Suppressor macrophage treated with lipopolysaccharide for 4 hours (primary cell): ENCODE measurements at places on chromosomes 2 and 18.

GRCh38 chr2:189260361-189260814, 80.8 kb upstream of the COL5A2 start:
- DNase-seq = no peak

GRCh38 chr2:140711867-140712266, 1418.9 kb downstream of the LRP1B start:
- DNase-seq = no peak

DNA sequence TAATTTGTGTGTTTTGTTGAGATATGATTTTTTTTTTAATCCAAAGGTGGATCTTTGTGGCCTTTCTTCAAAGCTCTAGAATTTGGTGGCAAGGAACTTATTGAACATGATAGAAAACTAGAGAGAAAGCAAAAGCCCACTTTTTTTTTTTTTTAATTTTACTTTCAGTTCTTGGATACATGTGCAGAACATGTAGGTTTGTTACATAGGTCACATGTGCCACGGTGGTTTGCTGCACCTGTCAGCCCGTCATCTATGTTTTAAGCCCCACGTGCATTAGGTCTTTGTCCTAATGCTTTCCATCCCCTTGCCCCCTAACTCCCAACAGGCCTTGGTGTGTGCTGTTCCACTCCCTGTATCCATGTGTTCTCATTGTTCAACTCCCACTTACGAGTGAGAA, 135.9 kb downstream of the RHBDD1 start:
- DNase-seq = no peak

GRCh38 chr2:42569116-42569711, 782 bp downstream of the MTA3 start:
- no peak for DNase-seq

DNA sequence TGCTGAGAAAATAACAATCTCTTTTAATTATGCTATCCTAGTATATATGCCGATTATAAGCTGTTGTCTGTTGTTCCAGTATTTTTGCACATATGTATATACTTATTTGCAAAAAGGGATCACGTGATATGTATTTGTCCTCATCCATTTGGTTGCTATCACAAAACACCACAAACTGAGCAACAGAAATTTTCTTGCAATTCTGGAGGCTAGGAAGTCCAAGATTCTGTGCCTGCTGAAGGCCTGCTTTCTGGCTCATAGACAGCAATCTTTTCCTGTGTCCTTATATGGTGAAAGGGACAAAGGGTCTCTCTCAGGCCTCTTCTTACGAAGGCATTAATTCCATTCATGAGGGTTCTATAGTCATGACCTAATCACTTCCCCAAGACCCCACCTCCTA, 186.5 kb downstream of the LPIN1 start:
- no peak for DNase-seq

DNA sequence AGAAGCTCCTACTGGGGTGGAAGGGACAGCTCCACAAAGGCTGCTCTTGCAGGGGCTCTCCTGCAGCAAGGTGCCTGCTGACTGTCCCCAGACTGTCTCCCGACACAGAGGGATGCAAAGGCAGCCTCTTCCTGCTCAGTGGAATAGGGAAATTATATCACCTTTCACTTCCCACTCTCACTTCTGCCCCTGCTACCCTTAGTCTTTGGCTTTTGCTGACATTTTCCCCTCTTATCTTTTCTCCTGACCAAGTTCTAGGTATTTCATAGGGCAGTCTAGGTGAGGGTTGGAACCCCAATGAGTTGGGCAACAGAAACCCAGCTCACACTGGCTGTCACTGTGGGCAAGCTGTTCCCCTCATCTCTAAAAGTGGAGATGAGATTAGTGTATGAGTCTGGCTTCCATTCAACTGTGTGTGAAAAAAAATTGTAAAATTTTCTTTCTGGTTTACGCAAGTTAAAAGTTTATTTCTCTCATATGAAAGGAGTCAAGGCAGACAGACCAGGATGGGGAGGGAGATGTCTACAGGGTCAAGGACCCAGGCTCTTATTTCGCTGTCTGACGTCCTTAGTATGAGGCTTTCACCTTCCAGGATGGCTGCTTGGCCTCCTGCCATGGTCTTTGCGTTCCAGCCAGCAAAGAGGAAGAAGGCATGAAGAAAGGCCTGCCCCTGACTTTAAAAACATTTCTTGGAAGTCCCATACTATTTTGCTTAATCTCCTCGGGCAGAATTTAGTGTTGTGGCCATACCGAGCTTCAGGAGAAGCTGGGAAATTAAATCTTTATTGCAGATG, 7.5 kb upstream of the MOCOS start:
- peak; percentile 20 for DNase-seq

- peak; percentile 16 for DNase-seq
Measured at GRCh38 chr18:24402209-24402785, 4.7 kb upstream of the OSBPL1A start.

DNA sequence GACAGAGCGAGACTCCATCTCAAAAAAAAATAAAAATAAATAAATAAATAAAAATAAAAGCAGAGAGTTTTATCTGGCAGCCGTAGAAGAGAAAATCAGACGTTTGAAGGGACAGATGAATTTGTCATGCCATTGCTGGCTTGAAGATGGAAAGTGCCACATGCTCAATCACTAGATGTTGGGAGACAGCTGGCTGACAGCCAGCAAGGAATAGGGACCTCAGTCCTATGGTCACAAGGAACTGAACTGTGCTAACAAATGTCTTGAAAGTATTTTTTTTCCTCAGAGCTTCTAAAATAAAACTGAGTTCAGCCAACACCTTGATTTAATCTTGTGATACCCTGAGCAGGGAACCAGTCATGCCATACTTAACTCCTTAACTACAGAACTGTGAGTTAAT, 65.4 kb downstream of the DTNA start:
- DNase-seq = no peak

DNA sequence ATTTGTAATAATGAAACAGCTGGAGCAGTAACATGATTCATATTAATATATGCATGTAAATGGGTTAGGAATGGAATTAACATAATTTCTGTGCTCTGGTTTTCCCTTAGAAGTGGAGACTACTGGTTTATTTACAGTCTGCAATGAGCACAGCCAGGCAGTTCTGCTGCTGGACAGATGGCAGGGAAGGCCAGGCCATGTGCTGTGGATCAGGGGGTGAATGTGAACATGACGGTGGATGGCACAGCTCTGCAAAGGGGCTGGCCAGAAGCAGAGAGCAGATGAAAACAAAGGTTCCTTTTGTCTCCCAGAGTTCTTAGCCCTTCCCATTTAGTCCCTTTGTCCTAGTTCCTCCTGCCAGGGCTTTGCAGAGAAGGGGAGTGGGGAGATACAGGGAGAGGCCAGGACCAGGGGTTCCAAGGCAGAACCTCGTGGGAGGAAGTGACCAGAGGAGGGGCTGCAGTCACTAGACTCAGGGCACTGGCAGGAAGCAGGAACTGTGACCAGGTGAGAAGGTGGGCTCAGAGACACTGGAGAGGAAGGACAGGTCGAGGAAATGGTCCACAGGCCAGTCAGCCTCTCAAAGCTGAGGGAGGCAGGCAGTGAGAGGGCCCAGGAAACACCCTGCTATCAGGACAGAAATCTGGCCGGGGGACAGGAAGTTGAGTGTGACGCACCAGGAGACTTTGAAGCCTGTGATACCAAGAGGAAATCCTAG, 112.9 kb upstream of the ATP8B1 start:
- DNase-seq = no peak

DNA sequence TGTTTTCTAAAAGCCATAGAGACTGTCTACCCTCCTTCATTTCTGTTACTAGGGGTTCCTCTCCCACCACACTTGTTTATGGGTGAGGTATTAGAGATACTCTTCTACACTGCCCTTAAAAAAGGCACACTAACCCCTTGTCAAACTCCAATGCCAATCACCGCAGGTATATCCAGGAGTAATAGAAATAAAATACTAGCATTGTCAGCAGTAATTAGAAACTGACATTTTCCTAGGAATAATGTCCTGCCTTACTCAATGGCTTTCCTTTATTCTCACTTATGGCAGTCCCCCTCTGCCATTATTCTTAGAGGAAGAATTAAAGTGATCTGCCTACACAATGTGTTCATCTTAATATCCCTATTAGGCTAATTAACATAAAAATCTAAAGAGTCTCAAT, 5.0 kb upstream of the BUB1 start:
- DNase-seq = no peak

GRCh38 chr2:127419448-127420038, 1.3 kb downstream of the PROC start:
- DNase-seq = no peak

DNA sequence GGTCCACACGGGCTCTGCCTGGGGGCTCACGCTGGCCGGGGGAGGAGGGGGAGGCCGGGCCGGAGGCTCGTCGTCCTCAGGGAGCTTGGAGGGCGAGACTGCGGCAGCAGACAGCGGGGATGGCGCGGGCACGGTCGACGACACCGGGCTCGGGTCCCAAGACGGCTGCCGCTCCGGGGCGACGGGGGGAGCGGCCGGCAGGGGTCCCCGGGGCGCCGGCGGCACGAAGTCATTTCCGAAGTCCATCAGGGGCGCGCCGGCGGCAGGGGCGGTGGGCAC, 491 bp downstream of the RTN4 start:
- DNase-seq = peak; percentile 10

- DNase-seq = no peak
Measured at GRCh38 chr18:23189768-23190661, 54.7 kb downstream of the CABLES1 start.

DNA sequence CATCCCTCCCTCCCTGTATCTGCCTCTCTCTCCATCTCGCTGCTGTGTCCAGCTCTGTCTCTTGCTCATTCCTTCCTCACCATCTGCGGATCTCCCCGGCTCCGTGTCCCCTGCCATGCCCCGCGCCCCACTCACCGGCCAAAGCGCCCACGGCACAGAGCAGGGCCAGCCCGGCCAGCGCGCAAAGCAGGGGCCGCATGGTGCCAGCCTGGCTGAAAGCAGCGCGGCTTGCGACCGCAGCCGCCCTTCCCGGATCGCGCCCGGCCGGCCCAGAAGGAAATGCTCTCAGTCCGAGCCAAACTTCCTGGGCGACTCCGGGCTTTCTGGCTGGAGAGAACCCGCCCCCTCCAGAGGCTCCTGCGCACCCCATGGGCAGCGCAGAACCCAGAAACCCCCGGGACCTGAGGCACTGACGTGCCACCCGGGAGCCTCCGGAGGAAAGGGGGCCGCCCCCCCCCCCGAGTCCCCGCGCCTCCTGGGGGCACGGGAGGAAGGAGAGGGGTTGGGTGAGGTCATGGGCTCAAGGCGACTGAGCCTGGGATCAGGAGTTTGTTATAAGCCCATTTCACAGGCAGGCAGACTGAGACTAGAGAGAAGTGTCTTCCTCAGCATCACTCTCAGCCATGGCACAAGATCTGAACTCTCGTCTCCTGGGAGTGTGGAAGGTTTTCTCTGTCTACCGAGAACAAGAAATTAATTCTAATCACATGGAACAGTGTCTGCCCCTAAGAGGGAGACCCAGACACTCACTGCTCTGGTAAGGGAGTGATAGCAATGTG, 45.2 kb upstream of the RAB6C start:
- no peak for DNase-seq

GRCh38 chr2:146950361-146950760, 894.5 kb upstream of the ACVR2A start:
- no peak for DNase-seq

DNA sequence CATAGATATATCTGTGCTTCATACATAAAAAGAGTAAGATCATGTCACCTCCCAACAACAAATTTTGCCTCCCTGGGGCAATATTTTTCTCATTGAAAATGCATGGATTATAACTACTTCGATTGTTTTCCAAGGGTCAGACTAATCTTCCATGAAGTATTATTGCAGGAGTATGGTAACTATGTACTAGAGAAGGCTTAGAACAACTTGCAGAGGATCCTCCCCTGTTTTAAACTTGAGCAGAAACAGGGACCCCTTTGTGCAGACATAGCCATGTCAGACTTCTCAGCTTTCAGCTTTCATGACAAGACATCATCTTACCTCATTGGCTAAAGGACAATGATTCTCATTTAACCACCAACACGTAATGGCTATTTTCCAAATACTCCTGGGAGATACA, 13.2 kb upstream of the RAB27B start:
- DNase-seq = no peak

GRCh38 chr2:75287624-75288316, 88.5 kb upstream of the TACR1 start:
- peak; percentile 77 for DNase-seq

- DNase-seq = no peak
Measured at GRCh38 chr2:234450431-234451124, 46.3 kb downstream of the ARL4C start.

GRCh38 chr2:150555611-150556356, 68.3 kb upstream of the RND3 start:
- DNase-seq = peak; percentile 1

DNA sequence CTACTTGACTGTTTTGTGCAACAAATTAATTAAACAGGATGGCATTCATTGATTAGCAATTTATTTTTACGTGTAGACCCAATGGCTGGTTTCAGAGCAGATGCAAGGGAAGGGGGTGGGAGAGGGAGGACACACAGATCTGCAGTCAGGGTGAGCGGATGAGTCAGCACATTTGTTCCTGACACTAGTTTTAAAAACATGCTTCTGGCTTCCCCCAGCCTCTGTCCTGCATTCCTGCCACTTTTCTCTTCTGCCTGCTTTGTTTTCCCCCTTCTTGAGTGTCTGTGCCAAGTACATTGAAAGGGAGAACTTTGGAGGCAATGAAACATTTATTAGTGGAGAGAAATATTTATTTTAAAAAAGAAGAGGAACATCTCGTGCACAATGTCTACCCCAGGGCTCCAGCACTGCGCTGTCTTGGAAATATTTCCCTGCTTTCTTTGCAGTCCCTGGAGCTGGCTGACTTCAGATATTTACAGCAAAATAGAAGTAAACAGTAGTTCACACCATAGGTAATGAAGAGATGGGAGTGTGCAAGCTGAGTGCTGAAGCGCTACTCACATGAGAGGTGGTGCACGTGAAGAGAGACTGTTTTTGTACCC, 52.2 kb downstream of the NRP2 start:
- DNase-seq = no peak

- no peak for DNase-seq
Measured at GRCh38 chr2:226873051-226873620, 37.3 kb downstream of the RHBDD1 start.

GRCh38 chr18:22971038-22971437, 37.9 kb downstream of the RBBP8 start:
- DNase-seq = peak; percentile 21
